Neural cell (in vitro differentiated cells): ENCODE measurements at places on chromosomes 2 and 18. TPM values are rescaled to one million over a fixed set of nuclear protein-coding genes. Genes with fewer than 3 reads are reported as not detected.

NOSTRIN gene
- polyA plus RNA-seq: not detected in 2 replicates

SCG2 gene
- polyA plus RNA-seq: 30.5 and 37.3 TPM in 2 replicates

BMP10 gene
- not detected in 2 replicates for polyA plus RNA-seq

LYG2 gene
- not detected in 2 replicates for polyA plus RNA-seq

OTOS gene
- polyA plus RNA-seq: not detected in 2 replicates

CCDC121 gene
- polyA plus RNA-seq: 2.2 and 3.0 TPM in 2 replicates

FEZ2 gene
- 36.3 and 36.8 TPM in 2 replicates for polyA plus RNA-seq

PDE1A gene
- 1.6 and 2.2 TPM in 2 replicates for polyA plus RNA-seq

NEB gene
- polyA plus RNA-seq: 0.38 and 2.9 TPM in 2 replicates

CCNT2 gene
- 121 and 134 TPM in 2 replicates for polyA plus RNA-seq

SLC5A7 gene
- polyA plus RNA-seq: not detected in 2 replicates

TMEM169 gene
- polyA plus RNA-seq: 28.8 and 29.6 TPM in 2 replicates

RAB6D gene
- polyA plus RNA-seq: 0.63 and 0.68 TPM in 2 replicates

TEX44 gene
- not detected in 2 replicates for polyA plus RNA-seq

RNF181 gene
- polyA plus RNA-seq: 296 and 330 TPM in 2 replicates

SPATA3 gene
- not detected in 2 replicates for polyA plus RNA-seq

FOXD4L1 gene
- polyA plus RNA-seq: 0.82 and 1.6 TPM in 2 replicates

LYPD6 gene
- 1.2 and 2.3 TPM in 2 replicates for polyA plus RNA-seq

AFF3 gene
- 5.1 and 5.7 TPM in 2 replicates for polyA plus RNA-seq

CNRIP1 gene
- 26.7 and 28.2 TPM in 2 replicates for polyA plus RNA-seq

RSAD2 gene
- 0.16 and 1.2 TPM in 2 replicates for polyA plus RNA-seq

PTPRM gene
- polyA plus RNA-seq: 114 and 126 TPM in 2 replicates
